ENCODE measurements at places on chromosomes 1 and 21.

DNA sequence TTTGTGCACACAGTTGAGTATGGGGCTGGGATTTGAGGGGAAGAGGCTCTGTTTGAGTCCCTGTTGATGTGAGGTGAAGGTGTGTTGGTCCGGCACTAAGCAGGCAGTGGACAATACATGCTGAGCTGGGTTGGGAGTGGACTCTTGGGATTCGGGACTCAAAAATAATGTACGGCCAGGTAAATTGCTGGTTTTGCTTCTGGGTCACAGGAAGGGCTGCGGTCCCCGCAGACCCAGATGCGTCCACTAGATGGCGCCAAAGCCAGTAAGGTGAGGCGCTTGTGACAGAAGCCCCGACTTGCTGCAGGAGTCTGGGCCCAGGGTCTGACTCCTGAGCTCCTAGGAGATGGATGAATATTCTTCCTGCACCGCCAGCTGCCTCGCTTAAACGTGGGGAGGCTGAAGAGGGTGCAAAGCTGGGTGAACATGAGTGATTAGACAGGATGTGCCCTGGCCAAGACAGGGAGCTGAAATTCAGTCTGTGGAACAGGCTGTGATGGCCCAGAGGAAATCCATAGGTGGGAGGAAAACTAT lies 61.4 kb downstream of the ACBD3 start:
- DNase-seq, result peak; percentile 84

GRCh38 chr1:21633992-21634805 lies 35.0 kb downstream of the RAP1GAP start:
- no peak for DNase-seq

- no peak for DNase-seq
Measured at GRCh38 chr1:214708321-214708955, 105.4 kb downstream of the CENPF start.

DNA sequence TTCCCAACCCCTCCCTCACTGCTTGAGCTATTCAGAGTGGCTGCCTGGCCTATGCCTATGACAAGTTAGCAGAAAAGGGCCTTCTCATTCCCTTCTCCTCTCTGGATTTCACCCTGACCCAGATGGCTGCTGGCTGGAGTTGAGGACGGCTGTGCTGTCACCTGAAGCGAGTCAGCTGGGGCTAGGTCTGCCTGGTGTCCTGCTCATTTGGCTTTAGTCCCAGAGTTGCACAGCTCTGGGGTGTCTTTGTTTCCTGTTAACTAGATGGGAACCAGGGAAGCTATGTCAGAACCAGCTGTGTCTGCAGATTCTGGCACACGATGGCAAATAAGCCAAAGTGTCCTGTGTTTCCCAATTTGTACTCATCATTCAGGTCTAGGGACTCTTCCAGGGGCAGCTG lies 52.9 kb downstream of the CNIH3 start:
- DNase-seq, result no peak

- DNase-seq, result no peak
Measured at GRCh38 chr1:18751425-18751824, 108.0 kb downstream of the TAS1R2 start.

GRCh38 chr1:17220287-17220686 lies 15.4 kb downstream of the PADI1 start:
- DNase-seq, result no peak

DNA sequence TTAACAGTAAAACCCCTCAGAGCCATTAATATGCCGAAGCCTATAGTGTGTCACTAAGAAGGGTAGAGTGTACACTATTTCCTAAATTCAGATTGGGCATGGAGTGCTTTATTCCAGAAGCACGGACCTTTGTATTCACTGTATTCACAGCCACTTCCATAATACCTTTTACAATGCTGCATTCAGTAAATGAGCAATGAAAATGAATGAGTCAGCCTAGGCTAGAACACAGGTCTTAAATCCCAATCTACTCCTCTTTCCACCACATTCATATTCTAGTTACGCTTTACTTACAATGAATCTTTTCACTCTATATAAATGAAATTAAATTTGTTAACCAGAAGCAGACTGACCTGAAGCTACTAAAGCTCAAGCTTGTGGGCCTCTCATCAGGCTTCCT lies 13.0 kb upstream of the GORAB start:
- no peak for DNase-seq

DNA sequence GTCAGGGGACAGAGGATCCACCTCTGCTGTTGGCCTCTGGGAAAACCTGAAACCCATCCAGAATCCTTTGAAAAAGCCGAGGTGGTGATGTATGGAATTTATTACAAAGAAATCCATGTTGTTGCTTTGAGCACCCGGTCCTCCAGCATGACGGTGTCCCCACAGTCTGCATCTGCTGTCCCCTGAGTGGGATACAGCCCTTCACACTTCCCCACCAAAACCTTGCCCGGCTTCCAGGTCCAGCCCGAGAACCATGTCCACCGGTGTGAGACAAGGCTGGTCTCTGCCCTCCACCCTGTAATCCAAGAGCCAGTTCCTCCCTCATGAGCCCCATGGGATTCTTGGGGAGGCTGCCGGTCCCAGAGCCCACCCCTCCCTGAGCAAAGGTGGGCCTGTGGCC lies 70.5 kb downstream of the STUM start:
- no peak for DNase-seq

- DNase-seq, result no peak
Measured at GRCh38 chr1:113292603-113293255, 97.6 kb upstream of the MAGI3 start.

- DNase-seq, result no peak
Measured at GRCh38 chr1:208951908-208952307, 631.6 kb upstream of the CAMK1G start.

- DNase-seq, result no peak
Measured at GRCh38 chr1:115255154-115255553, 82.9 kb downstream of the NGF start.

DNA sequence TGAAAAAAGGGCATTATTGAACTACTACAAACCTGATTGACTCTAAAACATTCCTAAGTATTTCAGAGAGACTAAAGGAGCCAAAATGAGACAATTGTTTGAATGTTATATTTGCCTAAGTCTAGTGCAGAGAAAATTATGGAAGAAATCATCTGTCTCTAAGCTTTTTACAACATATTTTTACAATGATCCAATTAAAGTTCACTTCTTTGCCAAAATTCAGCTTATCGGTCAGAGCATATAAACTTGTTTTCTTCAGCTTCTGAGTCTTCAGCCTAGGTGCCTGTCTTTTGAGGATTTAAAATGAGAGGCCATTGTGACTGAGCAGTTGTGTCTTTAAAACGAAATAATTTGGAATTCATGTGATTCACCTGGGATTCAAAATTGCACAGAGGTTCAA lies 181.2 kb upstream of the SGIP1 start:
- no peak for DNase-seq

DNA sequence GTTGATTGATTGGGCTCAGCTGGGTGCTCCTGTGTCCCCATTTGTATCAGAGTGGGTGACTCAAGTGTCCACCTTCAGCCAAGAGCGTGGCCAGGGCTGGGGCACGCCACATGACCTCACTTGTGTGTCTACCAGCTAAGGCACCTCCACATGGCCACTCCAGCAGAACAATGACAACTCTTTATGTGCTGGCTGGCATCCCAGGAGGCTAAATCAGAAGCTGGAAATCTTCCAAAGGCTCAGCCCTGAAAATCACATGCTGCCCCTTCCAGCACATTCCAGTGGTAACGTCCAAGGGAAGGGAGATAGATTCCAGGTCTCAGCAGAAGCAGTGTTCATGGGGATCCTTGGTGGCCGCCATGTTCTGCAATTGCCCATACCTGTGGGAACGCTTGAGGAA lies 585.5 kb downstream of the AJAP1 start:
- DNase-seq, result no peak

- DNase-seq, result no peak
Measured at GRCh38 chr1:69315416-69315815, 252.3 kb upstream of the LRRC7 start.

DNA sequence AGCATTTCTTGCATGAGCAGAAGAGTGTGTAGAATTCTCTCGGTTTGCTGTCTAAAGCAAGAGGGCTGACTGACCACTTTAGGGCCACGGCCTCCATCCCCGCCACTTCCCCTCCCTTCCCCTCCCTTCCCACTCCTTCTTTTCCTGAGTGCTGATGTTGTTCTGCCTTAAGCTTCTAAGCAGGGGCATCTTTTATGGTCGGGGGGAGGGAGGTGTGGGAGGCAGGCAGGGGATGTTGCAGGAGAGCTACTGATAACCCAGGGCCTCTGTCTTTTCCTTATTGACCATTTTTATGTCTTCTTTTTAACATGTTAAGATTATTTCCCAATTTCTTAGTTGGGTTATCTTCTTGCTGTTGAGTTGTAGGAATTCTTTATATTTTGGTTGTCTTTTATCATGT lies 15.1 kb downstream of the USP25 start:
- DNase-seq, result no peak
